NCI-H2029 treated with DMSO at 0.1 percent for 48 hours (cell line): ENCODE measurements at places on chromosomes 3 and 15.

DNA sequence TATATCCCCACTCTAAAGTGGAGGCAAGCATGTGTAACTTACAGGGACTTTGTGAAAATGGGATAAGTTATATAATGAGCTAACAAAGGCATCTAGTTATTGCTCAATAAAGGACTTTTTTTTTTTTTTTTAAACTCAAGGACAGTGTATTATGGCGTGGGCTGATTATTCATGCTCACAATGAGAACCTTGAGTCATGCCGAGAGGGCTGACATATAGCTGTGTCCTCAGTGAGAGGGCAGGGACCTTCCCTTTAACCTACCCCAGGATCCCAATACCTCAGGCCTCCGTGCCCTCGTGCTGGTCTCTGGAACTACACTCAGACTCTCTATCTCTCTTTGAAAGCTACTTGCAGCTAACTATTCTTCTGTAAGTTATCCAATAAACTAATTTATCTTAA, 319.9 kb upstream of the ICE2 start:
- DNase-seq, result no peak

DNA sequence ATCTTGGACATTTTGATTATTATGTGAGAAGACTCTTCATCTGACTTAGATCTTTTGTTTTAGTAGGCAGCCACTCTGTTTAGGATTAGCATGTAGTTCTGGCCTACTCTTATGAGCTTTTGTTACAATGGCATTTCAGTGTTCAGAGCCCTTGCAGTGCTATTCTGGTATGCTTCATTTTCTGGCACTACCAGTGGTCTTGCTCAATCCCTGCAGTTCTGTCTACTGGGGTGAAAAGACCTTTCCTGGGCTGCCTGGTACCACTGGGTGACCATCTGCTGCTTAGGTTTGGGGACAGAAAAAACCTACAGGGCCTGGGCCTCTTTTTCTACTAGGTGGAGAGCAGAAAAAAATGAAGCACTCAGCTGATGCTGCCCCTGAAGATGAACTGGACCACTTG, 42.5 kb downstream of the IL16 start:
- DNase-seq, result no peak

- DNase-seq, result no peak
Observed at GRCh38 chr3:3212781-3213440, 33.4 kb upstream of the CRBN start.

GRCh38 chr3:116340680-116341216, 104.5 kb downstream of the LSAMP start:
- DNase-seq, result no peak

DNA sequence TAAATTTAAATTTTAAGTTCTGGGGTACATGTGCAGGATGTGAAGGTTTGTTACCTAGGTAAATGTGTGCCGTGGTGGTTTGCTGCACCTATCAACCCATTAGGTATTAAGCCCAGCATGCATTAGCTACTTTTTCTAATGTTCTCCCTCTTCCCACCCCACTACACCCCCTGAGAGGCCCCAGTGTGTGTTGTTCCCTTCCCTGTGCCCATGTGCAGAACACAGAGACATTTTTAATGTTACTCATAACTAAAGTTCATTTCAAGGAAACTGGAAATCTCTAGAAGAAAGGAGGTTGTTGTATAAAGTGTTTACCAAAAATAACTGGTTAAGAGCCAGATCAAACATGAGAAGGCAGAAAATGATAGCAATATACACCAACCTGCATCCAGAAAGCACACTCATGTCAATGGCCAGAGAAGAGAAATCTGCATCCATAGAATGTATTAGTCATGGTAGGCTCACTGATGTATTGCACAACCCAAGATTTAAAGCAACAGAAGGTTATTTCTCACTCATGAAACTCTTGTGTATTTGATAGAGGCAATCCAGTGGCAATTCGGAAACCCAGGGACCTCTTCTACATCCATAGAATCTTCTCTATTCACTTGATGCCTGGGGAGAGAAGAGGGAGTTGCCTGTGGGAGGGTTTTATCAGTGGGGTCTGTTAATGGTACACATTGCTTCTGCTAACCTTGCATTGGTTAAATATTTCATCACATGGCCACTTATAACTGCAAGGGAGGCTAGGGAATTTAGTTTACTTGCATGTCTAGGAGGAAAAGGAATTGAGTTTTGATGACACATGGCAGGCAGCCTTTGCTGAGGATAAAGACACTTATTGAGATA, 321.9 kb upstream of the RASGRP1 start:
- DNase-seq, result no peak

DNA sequence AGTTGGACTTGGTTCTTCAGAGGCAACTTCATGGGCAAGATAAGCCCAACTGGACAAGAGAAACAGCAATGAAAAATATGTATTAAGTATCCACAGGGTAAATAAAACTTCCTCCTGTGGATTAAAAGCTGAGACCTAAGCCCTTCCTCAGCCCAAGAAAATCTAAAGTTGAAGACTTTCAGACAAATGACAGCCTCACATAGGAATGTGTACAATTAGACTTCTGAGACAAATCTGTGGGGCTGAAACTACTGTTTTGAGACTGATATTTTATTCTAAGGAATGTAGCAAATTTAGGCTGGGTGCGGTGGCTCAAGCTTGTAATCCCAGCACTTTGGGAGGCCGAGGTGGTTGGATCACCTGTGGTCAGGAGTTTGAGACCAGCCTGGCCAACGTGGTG, 74.2 kb upstream of the IL12A start:
- no peak for DNase-seq

DNA sequence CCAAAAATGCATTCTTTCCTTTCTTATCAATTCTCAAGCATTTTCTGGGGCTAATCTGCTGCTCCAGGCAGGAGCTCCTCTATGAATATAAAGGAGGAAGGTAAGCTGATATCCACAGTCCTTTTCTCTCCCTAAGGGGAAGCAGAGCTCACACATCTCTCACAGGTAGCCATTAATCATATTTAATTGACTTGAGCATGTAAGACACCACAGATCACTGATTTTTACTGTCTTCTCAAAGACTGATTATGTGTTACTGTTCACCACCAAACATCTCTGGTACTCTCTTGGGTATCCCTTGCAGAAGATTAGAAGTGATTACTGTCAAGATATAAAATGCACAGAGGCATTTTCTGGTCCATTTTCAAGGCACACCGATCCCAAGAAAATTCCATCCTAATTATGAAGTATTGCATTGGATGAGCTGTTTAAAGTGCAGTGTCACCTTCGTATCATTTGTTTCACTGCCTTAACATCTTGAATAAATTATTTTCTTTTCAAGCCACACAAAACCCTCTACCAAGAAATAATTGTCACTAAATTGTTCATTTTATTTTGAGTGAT, 100.7 kb downstream of the ARPP21 start:
- no peak for DNase-seq

- DNase-seq, result no peak
Observed at GRCh38 chr3:69384326-69384725, 1.6 kb downstream of the FRMD4B start.

DNA sequence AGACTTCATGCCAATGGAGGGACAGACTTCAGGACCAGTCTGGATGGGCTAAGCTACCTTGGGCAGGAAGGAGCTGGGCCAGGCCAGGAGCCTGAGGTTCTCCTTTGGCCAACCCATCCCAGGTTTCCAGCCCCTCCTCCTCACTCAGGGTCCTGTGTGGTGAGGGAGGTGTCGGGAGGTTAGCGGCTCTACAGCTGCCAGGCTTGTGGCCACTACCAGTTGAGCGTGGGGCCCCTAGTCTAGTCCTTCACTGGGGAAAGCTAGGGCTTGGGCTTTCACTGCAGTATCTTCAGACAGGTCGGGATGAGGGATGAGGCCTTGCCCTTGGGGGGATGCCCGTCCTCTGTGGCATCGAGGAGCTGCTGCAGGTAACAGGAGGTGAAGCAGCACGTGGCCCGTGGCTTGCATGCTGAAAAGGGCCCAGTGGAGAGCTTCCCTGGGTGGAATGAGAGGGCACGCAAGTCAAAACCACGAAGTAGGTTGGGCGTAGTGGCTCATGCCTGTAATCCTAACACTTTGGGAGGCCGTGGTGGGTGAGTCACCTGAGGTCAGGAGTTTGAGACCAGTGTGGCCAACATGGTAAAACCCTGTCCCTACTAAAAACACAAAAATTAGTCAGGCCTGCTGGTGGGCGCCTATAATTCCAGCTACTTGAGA, 8.5 kb upstream of the FANCD2 start:
- DNase-seq, result no peak

DNA sequence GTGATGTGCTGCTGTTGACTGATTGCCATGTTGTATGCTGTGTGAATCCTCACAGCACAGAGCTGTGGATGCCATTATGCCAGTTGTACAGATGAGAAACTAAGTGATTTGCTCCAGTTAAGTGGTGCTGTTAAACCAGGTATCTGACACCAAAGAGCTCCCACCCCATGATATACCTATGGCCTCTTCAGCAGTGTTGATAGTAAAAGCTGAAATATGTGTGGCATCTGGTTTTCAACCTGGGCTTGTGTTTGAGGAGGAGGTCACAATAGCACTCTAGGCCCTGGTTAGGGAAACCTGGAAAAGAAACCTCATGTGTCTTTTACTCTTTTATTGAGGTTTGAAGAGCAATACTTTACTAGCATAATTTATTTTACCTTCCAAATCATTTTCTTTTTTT, 21.4 kb downstream of the RAD54L2 start:
- DNase-seq, result no peak

GRCh38 chr3:126955004-126955790, 27.7 kb upstream of the PLXNA1 start:
- no peak for DNase-seq

- no peak for DNase-seq
Observed at GRCh38 chr3:59245859-59246501, 196.2 kb upstream of the CFAP20DC start.

DNA sequence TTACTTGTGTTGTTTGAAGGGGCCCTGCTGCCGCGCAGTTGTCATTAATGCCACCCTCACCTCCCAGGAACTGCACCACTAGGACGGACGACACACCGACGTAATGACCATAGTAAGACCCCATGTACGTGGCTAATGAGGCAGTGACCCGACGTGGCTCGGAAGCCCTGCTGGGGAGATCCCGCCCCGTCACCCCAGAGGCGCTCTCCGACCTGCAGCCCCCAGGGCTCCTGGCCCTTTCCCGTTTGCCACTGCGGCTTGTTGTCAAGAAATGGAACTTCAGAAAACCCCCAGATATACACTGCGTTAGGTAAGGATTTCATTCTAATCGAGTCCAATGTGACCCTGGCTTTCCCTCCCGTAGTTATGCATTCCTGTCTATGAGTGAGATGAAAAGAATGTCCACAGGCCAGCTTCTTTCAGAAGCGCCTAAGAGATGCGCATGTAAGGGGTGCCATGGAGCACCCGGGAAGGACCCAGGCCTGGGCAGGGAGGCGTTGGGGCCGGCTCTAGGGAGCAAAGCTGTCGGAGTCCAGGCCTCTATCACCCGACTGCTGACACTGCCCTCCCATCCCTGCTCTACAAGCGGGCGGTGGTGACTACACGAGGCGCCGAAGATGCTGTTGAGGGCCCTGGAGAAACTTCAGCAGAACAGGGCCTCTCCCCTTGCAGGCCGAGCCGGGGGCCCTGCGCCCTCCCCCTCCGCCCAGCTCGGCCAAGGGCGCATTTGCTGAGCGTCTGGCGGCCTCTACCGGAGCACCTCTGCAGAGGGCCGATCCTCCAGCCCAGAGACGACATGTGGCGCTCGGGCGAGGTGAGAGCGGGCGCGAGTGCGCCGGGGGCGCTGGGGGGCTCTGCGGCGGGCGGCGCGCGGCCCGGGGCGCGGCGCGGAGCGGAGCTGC, at the start of gene GABRA5:
TSS of gene GABRA5 (plus strand) at position 765 of the 902 bp plus-strand sequence. CDS start 2,187 bp downstream, outside the sequence.
- DNase-seq, result no peak

DNA sequence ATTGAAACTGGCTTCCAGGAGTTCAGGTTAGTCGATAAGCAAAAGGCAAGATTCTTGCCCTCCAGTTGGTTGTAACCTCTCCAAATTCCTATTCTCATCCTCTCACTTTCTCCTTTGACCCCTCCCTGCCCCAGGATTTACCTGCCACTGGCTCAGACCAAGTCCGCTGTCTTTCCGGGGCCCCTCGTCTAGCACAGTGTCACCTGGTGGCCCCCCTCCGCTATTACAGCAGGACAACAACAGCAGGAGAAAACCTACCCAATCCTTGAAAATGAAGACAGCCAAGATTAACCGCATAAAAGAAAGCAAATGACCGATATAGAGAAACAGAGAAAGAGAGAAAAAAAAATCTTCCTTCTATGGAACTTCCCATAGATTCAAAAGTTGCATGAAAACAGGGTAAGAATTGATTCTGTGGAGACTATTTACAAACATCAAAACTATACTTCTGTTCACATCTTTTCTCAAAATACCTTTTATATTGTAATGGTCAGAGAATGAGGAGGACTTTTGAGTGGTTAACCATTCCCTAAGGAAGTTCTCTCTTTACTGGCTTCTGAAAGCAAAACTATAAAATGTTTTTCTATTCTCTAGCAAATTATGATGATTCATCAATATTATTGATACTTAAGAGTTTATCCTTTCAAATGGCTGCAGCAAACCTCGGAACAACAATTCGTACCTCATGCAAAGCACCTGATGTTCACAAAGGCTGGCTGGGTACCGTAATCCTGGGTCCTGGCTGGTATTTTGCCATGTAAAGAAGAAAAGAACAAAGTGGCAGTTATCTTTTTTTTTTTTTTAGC, 10.0 kb upstream of the ST8SIA2 start:
- DNase-seq, result no peak

DNA sequence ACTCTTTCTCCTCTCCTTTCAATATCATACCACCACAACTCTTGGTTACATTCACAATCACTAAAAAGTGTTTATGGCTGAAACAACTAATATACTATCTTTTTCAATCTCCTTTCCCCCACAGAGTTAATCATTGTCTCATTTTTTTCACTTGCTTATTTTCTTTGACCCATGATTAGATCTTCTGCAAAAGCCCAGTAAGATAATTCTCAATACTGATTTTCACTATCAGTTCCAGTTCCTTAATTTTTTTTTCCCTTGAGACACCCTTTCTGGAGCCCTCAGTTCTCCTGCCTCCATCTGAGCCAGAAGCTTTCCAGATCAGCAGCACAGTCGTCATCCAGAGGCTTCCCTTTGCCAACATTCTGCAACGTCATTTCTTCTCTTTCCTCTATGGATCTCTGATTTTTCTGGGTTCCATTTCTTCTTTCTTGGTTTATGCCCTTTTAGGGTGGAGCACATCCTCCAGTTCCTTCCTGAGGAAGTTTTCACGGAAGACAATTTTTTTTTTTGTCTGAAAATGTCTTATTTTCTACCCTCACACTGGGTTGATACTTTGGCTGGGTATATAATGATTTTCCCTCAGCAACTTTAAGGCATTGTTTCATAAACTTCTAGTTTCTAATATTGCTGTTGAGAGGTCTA, 88.7 kb upstream of the C15orf39 start:
- no peak for DNase-seq

GRCh38 chr15:68693071-68693470, 114.3 kb downstream of the CORO2B start:
- DNase-seq, result no peak

DNA sequence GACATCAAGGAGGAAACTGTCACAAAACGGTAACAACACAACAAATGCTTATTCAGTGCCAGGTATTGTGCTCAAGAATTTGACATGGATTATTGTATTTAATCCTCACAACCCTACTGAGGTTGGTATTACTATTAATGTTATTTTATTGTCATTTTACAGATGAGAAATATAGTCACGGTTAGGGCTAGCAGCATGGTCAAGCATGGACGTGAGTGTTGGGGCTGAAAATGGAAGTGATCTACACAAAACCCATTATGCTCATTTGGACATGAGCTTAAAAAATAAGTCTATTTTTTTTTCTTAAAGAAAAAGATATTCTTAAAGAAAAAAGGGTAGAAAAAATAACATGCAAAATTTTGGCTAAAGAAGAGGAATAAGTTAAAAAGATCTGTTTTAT, 141.3 kb upstream of the SOX2 start:
- DNase-seq, result no peak

- DNase-seq, result no peak
Observed at GRCh38 chr3:51610708-51611107, 60.3 kb upstream of the TEX264 start.

- no peak for DNase-seq
Observed at GRCh38 chr3:127068111-127068810, 85.3 kb downstream of the PLXNA1 start.
